Fibroblast of upper back skin (primary cell): ENCODE measurements at places on chromosomes 7 and 10.
A peak's percentile ranks its signal among the peaks of the same experiment; 100 is the strongest.

- DNase-seq = no peak
Measured at GRCh38 chr10:131889755-131890154, 11.1 kb upstream of the PPP2R2D start.

GRCh38 chr7:80183351-80183750, 48.7 kb downstream of the GNAI1 start:
- no peak for DNase-seq

- no peak for DNase-seq
Measured at GRCh38 chr7:33278095-33278494, 148.7 kb downstream of the BBS9 start.

DNA sequence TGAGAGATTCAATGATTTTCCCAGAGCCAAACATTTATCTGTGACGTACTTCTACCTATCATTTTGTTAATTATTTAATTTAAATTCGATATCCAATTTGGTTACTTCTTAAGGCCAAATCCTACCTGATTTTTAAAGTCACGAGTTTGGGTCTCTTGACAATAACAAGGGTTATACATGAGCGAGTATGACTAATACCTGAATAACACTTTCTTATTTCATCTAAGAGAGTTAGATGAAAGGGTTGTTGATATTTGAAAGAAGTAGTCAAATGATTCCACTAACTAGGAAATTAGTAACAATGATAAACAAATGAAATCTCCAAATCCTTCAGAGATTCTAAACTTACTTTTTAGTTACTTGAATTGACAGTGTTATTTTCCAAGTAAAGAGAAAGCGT, 1086.9 kb downstream of the XPNPEP1 start:
- DNase-seq = no peak

DNA sequence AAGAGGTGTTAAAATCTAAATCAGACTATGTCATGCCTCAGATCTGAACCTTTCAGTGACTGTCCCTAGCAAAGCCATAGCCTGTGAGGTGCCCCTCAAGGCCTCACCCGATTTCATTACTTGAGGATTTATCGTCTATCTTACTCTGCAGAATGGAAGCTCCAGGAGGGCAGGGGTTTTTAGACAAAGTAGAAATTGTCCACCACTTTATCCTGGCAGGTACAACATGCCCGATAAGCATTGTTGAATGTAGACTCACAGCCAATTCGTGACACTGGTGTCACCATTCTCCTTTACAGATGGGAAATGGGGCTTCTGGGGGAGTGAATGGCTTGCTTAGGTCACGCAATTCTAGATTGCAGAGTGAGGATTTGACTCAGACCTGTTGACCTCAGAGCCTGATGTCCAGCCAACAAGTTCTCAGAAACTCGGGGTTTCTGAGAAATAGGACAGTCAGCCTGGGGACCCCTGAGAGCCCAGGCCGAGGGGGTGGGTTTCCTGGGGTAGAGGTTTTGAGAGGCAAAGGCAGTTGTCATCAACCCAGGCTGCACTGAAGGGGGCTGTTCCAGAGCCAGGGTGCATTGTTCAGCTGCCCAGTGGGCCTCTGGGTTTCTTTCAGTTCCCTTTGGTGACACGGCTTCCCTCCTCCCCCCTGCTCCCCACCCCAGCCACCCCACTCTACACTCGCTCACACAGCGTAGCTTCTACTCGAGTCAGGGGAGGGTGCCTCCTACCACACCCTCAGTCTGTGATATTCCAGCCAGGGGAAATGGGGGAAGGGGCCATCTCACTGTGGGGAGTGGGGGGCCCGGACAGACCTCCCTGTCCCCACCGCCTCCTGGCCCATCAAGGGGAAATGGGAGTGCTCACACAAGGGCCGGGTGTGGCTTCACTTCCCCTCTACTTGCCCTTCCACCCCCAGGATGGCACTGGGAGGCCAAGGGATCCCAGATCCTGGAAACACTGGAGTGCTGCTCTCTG, 3.1 kb upstream of the IRF5 start:
- DNase-seq = no peak

DNA sequence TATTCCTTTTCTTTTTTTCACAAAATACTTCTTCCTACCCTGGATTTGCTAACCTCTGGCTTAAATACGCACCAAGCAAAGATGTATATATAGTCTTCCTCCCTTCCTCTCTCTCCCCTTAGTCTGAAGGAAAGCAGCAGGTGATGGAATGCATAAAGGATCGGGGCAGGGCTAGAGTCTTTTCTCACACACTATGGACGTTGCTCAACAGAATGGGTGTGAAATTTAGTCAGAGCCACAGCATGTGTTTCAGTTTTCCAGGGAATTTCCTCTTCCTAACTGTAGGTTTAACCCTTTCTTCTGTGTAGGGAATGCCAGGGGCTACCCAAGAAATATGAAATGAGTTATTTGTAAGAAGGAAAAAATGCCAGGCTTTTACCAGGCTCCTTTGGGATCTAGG, 71.4 kb upstream of the NFKB2 start:
- no peak for DNase-seq

- no peak for DNase-seq
Measured at GRCh38 chr10:120459185-120459584, 2.2 kb downstream of the PLPP4 start.

DNA sequence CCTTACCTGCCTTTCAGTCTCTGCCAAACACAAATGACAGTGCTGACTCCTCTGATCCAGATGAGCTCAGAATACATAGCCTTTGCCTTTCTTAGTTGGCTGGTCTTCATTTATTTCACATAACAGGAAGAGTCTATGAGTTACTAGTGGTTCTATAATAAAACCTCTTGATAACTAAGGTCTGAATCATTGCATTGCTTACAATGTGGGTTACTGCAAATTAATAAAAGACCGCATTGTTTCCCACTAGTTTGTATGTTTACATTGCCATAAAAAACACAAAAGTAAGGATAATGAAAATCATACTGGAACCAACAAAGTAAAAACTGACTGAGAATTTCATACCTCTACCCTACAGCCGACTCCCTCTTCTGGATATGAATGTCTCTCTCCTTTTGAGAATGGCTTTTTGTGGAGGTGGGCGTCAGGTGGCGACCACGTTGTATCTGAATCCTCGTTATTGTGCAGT, 62.0 kb upstream of the AKR1E2 start:
- DNase-seq = peak; percentile 81

GRCh38 chr7:155509359-155509724, 37.0 kb downstream of the CNPY1 start:
- DNase-seq = no peak

DNA sequence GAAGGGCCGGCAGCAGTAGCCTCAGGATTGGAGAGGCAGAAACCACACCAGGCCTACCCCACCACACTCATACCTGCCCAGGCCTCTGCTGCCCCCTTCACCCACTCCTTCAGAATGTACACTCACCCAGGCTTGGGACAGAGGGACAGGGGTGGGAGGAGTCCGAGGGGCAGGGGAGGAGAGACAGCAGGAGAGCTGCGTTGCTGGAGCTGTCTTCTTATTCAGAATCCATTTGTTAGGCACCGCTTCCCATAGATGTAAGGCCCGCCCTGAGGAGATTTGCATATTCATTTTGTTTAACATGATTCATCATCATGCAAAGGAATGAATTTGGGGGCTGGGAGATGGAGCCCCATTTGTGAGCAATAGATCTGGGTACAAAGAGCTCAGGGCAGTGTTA, 156.7 kb downstream of the CDH23 start:
- DNase-seq = no peak

- no peak for DNase-seq
Measured at GRCh38 chr10:86313621-86314041, 53.0 kb downstream of the GRID1 start.

GRCh38 chr7:128168667-128169210, 72.3 kb upstream of the LEP start:
- peak; percentile 20 for DNase-seq

DNA sequence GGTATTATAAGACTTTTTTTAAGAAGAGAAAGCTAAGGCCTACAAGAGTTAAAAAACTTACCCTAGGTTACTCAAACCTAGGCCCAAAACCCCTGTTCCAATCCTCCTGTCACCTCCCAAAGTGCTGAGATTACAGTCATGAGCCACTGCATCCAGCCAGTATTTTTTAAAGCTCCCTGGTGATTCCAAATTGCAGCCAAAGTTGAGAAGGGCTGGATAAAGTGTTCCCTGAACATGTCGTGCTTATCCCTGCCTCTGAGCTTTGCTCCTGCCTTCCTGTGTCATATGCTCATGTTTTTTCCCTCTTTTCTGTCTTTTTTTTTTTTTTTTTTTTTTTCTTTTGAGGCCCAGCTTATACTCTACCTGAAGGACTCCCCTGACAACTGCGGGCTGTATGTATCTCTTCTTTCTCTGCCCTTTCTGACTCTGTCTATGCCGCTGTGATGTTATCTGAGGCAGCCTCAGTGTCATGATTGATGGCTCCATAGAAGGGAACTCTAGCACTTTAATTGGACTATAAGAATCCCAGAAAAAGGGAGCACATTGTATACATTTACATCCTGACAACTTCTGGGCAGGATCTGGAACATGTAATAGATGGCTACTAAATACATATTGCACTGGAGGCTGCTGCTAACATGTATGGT, 8.0 kb downstream of the AKR1B10 start:
- DNase-seq = no peak
